ENCODE measurements at places on chromosomes 3 and 15. TPM values are rescaled to one million over a fixed set of nuclear protein-coding genes. Genes with fewer than 3 reads are reported as not detected.
A peak's percentile ranks its signal among the peaks of the same experiment; 100 is the strongest.

DNA sequence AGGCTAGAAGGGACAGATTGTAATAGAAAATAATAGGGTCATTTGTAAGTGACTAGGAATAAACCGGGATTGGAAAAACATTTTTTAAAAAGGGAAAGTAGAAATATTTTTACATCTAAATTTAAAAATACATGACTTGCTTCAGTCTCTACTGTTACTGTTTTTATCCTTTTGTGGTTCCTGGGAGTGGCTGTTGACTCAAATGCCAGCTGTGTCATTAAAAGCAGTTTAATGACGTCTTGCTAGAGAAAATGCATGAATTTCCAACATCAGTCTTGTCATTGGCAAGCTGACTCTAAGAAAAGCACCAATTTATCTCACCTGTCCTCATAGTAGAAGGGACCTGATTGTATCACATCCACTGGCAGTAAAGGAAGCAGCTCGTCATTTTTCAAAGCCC lies 16.7 kb upstream of the LCMT2 start:
- no peak for DNase-seq

GRCh38 chr3:181176601-181177000 lies 187.1 kb upstream of the DNAJC19 start:
- DNase-seq = peak; percentile 48

- no peak for DNase-seq
Measured at GRCh38 chr3:50008931-50009330, 69.0 kb downstream of the RBM6 start.

DNA sequence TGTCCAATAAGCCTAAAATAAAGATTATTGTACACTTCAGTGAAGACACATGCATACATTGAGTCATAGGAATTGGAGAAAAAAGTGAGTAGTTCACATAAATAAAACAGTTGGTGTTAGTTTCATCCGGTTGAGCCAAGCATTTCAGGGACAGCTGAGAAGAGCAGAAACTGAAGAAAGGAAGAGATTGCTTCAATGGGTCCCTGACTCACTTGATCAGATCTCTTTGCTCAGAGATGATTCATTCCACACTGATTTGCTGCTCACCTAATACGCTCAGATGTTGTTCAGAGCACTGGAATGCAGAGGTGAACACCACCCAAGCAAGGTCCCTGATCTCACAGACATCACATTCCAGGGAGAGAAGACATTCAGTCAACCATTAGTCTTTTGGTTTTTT lies 93.7 kb downstream of the RAD18 start:
- peak; percentile 98 for DNase-seq

DNA sequence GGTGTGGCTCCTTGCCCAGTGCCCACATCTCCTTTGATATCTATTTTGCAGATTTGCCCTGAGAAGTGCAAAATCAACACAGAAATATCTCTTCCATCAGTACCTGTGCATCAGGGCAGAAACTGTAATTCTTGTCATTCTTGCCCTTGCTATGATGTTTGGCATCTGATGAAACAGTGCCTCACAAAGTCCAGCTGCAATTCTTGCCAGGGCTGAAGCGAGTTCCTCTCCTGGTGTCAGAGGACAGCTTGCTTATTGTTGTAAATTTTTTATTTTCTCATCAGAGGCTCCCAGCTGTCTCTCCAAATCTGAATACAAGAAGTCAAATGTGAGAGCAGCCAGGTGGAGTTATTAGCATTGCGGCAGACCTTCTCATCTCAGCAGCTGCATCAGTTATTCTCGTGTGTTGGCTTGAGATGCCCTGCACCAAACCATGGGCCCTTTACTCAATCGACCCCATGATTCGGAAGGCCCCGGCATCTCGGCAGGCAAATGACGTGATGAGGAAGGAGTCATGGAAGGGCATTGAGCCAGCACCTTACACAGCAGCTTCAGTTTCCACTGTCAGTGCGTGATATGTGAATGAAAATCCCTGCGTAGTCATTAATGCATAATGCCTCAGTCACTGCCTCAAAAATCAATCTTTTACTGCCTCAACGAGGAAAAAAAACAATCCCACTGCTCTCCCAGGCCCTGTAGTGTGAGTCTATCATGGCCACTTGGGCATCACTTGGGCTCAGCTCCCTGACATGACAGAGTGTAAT lies 93.4 kb downstream of the CCNL1 start:
- no peak for DNase-seq

DNA sequence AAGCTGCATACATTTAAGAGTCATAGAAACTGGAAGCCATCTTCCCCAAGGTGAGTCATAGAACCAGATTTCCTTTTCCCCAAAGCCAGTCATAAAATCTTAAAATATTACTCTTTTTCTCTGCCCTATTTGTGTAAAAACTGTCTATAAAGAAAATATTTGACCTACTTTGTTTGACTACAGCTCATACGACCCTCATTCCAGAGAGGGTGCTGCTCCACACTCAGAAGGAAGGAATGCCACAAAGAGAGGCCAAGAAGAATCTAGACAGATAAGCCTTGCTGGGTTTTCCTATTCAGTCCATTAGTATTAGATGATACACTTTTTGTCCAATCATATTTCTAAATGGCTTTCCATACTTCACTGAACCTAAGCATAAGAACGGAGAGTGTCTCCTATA lies 671.6 kb upstream of the SGO1 start:
- DNase-seq = no peak

DNA sequence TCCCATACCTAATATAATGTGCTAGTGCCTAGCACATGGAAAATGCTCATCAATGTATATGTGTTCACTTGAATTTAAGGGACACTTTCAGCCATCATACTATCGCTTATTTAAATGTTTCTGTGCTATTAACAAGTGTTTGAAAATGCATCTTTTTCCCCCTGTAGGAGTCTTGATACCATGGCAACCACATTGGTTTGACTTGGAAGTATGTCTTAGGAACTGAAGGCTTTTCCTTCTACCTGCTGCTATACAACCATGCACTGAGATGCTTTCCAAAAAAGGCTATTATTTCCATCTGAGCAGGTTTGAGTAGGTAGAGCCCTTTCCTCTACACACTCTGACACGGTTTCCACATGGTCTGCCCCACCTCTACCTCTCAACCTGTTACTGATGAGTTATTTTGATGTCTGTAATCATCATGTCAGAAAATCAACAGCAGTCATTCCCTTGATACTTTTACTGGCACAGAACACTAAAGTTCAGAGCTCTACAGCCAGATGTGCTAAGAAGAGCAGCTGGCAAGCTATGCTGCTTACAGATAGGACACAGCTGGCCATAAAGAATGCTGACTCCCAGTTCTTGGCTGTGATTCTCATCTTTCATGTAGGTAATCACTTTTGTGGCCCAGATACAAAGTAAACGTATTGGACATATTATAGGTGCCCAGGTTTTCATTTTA lies 59.3 kb downstream of the RYR3 start:
- DNase-seq = no peak

DNA sequence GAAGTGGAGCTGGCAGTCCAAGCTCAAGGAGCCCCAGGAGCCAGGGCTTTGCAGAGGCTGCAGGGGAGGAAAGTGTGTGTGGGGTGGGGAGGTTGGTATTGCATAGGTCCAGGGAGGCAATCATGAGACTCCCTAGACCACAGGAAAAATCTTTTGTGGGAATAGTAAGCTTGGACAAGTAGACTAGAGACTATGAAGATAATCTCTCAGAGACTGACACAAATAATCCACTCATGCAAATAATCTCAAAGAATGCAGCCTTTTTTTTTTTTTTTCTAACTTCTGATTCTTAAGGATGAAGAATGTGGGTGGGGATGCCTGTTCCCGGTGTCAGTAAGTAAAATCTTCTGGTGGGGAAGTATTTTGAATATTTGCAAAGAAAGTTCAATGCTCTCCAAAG lies 113.7 kb downstream of the GREM1 start:
- no peak for DNase-seq

The LRTM1 gene
- not detected for total RNA-seq

- DNase-seq = peak; percentile 16
Measured at GRCh38 chr3:38655708-38656300, 6.3 kb upstream of the SCN5A start.

The MAP6D1 gene
- 2.2 TPM for total RNA-seq

The CFAP161 gene
- total RNA-seq = 1.4 TPM

- no peak for DNase-seq
Measured at GRCh38 chr3:171206283-171206682, 179.8 kb upstream of the SLC2A2 start.

The SLC28A1 gene
- 0.70 TPM for total RNA-seq

DNA sequence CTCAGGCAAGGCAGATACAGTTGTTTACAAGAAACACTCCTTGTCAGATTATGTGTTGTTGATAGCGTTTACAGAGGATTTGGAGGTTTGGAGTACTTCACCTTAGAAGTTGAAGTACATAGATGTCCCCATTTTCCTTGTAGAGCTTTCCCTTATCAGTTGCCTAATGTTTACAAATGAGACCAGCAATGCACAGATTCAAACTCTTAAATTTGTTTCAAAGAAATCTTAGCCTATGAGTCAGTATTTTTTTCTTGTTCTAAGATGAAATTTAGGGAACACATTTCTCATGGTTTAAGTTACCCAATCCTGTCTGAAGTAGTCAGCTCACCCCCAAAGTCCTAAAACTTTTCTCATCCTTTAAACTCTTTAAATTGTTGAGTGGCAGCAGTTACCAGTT lies 6.3 kb upstream of the EIF5A2 start:
- no peak for DNase-seq

The SMCO1 gene
- total RNA-seq = not detected

- no peak for DNase-seq
Measured at GRCh38 chr15:73822998-73823397, 50.4 kb upstream of the TBC1D21 start.

- no peak for DNase-seq
Measured at GRCh38 chr15:85555875-85556617, 175.6 kb downstream of the AKAP13 start.

- DNase-seq = no peak
Measured at GRCh38 chr15:83709241-83709640, 55.3 kb downstream of the ADAMTSL3 start.

- DNase-seq = no peak
Measured at GRCh38 chr15:80673561-80674244, 21.4 kb upstream of the ABHD17C start.

GRCh38 chr3:128309026-128309425 lies 155.7 kb downstream of the EEFSEC start:
- no peak for DNase-seq

The SPINK8 gene
- total RNA-seq = not detected

DNA sequence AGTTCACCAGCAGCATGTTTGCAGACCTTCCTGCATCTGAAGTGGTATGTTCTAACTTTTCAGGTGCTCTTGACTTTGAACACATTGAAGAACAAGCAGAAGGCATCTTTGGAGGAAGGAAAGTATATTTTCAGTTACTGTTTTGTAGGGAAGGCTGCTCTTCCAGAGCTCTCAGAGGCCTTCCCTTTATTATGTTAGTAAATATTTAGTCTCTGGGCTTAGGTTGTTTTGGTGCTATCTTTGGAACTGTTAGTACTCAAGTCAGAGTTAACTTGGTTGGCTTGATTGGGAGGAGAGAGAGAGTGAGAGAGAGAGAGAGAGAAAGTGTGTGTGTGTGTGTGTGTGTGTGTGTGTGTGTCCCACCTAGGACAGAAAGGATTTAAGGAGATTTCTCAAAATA lies 188.2 kb downstream of the ITPR1 start:
- no peak for DNase-seq

The P2RY14 gene
- total RNA-seq = not detected

The CALML4 gene
- 10.9 TPM for total RNA-seq

The CYP1A1 gene
- total RNA-seq = 0.33 TPM

DNA sequence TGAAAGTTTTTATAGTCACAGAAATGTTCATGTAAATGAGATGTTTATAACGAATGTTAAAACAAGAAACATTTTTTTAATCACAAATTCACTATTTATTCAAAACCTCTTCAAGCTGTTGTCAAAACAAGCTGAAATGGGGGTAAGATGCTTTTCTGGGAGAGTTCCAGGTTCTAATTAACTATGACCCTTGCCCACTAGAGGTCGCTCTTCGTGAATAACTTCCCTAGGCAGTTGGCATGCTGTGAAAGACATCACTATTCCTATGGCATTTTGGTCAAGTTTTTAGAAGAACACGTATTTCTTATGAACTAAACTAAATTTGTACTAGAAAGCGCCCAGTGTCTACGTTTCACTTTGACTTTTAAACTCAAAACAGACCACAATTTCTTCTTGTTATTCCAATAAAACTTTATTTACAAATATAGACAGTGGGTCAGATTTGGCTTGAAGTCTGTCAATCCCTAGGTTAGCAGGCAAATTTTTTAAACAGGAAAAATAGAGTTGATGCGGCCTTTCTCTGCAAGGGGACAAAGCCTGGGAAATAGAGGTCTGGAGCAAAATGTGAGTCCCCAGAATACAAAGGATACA lies 62.8 kb upstream of the CMTM8 start:
- peak; percentile 36 for DNase-seq

DNA sequence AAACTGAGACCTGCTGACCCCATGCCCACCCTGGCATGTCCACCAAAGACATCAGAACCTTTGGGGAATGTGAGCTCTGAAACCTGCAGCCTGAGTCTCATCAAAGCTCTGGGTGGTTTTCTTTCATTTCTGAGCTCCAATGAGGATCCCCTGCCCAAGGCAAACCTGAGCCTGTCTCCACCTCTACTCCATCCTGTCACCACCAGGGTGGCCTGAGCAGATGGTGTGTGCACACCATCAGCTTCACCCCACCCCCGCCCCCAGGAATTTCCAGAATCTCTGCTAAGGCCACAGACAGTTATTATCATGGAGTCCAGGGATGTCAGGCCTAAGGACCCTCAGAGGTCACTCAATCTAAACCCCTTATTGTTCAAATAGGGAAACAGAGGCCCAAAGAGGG lies 1.3 kb downstream of the XIRP1 start:
- DNase-seq = no peak

- DNase-seq = no peak
Measured at GRCh38 chr3:112013784-112014143, 15.0 kb downstream of the TAGLN3 start.

DNA sequence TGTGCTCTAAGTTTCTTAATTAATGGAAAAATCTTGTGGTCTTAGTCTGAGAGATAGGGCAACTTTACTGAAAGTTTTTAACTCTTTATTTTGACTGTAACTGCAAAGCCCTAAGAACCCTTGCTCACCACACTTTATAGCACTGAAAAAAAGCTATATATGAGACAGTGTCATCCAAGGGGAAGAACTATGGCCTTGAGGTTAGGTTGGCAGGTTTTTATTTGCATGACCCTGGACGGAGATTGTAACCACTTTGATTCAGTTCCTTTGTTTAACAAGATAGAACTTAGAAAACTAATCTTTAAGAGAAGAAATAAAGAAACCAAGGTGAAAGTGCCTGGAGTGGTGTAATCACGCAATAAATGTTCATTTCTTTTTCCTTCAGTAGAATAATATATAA lies 30.6 kb upstream of the LYSMD4 start:
- no peak for DNase-seq

The VIPR1 gene
- 23.9 TPM for total RNA-seq

DNA sequence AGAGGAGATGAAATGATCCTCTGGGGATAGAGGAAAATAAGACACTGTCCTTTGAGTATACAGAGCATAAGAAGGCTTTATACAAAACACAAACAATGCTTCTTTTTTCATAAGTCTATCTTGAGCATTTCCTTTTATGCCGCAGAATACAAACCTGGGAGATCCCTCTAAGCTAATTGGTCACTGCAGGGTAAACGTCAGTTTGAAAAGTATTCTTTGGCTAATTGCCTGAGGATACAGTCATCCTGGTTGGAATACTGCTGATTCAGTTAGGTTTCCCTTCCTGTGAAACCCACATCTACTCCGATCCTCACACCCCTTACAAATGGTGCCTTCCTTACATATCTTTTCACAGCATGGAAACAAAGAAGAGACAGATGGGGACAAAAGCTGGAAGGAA lies 10.6 kb downstream of the WNT5A start:
- DNase-seq = no peak

- DNase-seq = no peak
Measured at GRCh38 chr15:54374184-54374952, 396.1 kb downstream of the UNC13C start.

- DNase-seq = no peak
Measured at GRCh38 chr15:55676507-55676906, 66.4 kb downstream of the PRTG start.
